CD4-positive, alpha-beta T cell treated with Interferon gamma for 1 hour (primary cell): ENCODE measurements at places on chromosomes 2 and 18.

DNA sequence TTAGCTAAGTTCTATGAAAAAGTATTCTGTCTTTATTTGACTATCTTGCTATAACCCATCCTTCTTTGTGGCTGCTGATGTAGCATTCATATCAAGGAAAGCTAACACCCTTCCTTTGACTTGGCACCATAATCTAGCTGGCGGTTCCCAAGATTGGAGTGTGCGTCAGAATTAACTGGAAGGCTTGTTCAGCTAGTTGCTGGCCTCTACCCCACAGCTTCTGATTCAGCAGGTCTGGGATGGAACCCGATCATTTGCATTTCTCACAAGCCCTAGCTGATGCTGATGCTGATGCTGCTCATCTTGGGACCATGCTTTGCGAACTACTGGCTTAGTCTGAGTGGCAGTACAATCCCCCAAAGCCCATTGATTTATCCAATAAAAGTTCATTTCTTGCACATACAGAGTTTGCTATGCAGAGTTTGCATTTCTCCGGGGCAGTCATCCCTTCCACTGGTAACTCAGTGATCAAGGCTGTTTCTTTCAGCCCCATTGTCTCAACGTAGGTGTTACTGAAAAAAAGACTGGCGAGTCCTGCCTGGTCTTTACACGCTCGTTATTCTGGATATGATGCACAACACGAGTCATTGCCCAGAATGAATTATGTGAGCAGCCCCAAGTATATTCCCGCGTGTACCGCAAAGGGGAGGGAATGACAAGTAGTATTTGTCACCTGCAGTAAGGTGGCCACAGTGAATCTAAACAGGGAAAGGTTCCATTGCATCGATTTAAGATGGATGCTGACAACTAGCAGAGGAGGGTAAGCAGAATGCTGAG lies 96.5 kb downstream of the ZNF532 start:
- no peak for DNase-seq

DNA sequence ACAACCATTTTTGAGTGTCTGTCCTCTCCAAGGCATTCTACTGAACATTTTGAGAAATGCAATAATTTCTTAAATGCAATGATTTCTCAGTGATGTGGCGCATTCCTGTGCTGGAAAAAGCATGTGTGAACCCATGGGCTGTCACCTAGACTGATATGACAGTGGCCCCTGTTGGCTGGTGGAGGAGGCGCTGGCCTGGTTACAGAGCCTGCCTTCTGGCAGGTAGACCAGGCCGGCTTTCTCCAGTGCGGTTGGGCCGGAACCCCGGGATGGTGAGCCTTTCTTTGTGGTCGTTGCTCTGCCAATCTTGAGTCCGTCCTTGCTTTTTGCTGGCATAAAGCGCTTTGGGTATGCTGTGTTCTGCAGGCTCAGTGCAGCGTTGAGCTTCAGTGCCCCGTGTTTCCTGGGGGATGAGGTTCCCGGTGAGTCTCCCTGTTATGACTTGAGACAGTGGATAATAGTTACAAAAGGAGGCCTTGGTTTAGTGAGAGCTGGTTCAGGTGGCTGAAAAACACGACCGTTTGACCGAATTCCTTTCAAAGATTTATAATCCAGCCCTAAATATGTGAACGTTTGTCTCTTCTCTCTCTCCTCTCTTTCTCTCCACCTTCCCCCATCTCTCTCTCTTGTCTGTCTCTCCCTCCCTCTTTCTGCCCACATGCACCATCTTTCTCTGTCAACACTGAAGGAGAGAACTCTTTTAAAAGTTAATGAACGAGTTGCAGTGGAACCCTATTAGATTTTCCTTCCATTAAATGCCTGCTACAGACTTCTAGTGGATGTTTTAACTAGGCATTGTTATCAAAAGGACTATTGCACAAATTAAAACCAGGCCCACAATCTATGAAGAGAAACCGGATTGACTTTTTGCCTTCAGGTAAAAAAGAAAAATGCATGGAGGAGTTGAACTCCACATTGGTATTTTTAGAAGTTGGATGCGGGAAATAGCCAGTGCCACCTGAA lies 34.0 kb downstream of the TSHZ1 start:
- peak; percentile 23 for DNase-seq

- DNase-seq: no peak
These were observed 399.0 kb upstream of the LRRTM1 start for GRCh38 chr2:80703532-80703931.

- no peak for DNase-seq
These were observed 19.3 kb downstream of the HNMT start for GRCh38 chr2:137983581-137983980.

DNA sequence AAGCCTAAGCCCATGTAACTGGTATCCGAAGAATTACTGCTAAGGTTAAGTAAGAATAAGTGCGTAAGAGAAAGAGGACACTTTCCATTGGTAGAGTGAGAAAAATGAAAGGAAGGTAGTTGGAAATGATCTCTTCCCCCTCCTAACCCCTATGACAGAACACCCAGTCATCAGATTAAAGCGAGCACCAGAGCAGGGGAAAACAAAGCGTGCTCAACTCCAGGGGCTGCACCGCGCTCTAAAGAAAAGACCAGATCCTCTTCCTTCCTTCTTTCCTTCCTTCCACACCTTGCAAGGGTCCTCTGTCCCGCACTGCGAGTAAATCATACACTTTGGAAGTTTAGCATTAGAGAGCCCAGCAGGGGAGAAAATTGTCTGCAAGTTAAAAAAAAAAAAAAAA lies 971 bp upstream of the CDH7 start:
- no peak for DNase-seq

DNA sequence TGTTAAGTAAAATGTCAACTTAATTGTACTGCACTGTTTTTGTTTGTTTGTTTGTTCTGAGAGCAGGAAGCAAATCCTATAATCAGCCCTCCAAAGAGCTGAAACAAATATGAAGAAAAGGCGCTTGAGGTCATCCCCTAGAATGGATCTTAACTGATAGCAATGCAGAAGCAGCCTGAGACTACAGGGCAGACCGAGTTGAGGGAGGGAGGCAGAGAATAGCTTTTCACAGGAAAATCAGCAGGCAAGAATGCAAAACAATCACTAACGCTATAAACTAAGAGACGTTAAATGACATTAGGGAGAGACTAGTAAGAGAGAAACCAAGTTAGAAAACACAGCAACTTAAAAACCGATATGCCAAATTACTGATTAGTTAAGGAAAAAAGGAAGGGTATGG lies 37.2 kb downstream of the GALNT1 start:
- no peak for DNase-seq

- no peak for DNase-seq
These were observed 437.4 kb downstream of the PIK3C3 start for GRCh38 chr18:42392416-42392815.

DNA sequence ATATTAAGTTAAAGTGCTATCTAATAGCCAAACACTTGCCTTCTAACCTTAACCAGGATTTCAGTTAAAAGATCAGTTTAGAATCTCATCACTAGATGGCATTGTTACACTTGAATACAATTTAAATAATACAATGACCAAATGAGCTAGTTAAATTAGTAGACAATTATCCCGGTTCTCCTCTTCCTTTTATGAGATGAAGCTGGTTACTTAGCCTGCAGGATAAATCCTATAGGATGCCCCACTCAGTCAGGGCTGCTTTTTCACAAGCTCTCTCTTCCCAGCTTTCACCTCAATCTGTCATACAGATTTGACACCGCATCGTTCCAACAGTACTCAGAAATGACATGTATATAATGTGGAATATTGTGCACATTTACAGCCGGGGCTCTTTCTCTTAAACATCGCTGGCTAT lies 678.8 kb downstream of the KCNJ3 start:
- DNase-seq: no peak

GRCh38 chr2:9738062-9738461 lies 105.2 kb upstream of the TAF1B start:
- DNase-seq: no peak

DNA sequence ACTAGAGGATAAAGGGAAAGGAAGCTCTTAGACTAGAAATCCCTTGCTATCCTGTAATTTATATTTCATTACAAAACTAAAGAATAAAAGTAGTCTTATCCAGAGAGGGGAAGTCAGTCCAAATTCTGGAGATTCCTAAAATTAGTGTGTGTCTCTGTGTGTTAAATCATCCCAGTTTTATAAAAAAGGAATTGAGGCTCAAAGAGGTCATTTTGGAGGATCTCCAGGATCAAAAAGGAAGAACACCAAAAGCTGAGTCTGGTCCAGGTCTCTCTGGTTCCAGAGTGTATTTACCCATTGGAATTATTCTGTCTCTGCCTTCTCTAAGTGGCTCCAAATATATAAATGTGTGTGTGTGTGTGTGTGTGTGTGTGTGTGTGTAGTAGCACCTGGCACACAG lies 166.7 kb downstream of the NRXN1 start:
- DNase-seq: no peak

DNA sequence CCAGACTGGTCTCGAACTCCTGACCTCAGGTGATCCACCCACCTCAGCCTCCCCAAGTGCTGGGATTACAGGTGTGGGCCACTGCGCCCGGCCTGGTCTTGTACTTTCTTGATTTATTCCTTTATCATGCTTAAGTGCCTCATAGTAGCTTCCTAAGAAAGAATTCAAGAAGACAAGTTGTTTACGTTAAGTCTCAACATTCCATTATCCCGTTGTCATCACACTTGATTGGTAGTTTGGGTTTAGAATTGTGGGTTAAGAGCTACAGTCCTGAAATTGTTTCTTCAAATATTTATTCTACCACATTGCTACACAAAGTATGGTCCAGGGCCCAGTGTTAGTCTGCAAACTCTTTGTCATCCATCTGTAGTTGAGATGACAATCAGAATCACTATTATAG lies 194.0 kb downstream of the VWC2L start:
- DNase-seq: no peak

DNA sequence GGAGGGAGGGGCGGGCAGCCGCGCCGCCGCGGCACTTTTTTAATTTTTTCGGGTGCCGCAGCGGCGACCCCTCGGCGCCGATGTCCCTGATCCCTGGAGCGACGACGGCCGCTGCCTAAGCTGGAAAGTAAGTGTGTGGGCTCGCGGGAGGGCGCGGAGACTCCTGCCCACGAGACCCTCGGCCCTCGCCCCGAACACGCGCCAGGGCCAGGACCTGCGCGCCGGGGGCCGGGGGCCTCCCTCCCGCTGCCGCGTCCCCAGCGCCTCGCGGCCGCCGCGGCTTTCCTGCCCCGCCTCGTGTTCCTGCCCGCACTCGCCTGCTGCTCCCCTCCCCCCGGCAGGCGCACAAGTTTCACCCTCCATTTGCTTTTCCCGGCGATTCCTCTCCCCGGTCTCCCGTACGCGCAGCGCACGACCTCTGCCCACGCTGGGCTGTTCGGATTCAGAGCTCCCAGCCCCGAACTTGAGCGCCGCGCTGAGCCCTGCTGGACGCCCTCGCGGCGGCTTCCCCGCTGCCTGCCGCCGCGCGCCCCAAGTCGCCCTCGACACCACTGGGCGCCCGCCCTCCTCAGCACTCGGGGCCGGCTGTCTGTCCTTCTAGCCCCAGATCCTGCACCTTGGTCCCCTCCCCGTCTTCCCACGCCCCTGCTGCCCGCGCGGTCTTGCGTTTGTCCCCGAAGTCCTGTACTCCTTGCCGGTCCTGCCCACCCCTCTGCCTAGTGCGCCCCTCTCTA lies 507 bp downstream of the PKP4 start:
- peak; percentile 27 for DNase-seq

DNA sequence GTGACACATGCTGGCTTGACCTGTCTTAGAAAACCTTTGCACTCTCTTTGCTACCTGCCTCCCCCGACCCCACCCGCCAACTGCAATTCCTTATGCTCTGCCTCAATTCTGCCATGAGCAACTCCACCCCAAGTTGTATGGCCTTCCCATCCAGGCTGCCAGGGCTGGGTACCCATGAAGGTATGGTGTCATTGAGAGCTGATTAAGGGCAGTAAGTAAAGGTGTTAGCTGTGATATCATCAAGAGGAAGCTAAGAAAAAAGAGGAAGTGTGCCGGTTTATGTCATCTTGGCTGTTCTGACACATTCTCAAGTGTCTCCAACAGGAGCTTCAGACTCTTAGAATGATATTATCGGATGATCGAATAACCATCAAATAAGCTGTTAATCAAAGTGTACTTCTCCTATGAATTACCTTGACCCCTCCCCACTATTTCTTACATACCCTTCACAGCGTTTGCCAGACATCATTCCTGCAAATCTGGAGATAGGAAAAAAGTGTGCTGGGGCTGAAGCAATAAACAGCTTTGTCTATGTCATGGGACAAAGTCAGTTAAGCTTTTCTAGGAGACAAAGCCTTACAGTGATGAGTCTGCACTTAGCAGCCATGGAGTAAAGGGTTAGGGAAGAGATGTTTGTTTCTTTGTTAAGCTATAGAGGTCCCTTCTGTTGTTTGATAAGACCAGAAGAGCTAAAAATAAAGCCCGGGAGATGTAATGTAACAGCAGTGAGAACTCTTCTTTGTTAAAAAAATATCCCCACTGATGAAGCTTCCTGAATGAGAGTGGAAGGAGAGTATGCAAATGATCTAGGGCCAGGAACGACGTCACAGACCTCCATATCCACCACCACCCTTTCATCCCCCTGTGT lies 40.4 kb upstream of the SMAD2 start:
- DNase-seq: no peak

- DNase-seq: no peak
These were observed 159.2 kb upstream of the HS6ST1 start for GRCh38 chr2:128477891-128478290.

GRCh38 chr2:97068074-97068473 lies 26.6 kb downstream of the FAHD2B start:
- no peak for DNase-seq

DNA sequence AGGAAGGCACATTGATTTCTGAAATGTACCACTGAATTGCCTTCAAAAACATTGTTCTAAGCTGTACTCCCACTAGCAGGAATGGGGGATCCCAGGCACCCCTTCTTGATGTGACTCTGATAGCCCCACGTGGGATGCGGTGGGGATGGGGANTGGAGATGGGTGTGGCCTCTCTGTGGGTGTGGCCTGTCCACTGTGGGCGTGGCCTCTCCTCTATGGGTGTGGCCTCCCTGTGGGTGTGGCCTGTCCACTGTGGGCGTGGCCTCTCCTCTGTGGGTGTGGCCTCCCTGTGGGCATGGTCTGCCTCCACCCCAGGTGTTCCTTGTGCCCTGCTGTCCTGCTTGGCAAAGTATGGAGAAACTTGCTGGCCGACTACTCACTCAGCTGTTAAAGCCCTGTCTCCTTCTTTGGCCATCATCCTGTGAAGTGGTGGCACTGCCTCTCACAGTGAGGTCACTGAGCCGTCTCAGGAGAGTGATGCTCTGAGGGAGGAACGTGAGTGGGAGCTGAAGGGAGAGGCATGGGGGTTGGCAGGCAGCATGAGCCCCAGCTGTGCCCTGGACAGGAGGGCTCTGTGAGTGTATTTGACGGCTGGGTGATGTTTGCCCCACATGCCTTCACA lies 6.7 kb upstream of the PARD6G start:
- DNase-seq: no peak

DNA sequence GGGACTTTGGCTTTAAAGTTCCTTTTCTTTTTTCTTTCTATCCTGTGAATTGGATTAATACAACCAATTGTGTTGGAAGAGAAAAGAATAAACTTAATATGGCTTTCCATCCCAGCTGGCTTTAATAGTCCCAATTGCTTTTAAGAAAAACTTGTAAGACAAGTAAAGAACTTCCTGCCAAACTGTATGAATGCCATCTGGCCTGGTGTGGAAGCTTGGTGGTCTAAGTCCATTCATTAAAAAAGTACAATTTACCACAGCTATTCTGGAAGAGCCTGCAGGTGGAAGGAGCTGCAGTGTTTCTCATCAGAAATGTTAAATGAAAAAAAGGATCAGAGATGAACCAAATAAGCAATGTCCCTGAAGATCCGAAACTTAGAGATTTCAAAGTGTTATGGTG lies 103.9 kb downstream of the KLHL14 start:
- no peak for DNase-seq

- DNase-seq: no peak
These were observed 283.7 kb upstream of the ID2 start for GRCh38 chr2:8398040-8398668.
